ENCODE measurements at places on chromosomes 2 and 18.

DNA sequence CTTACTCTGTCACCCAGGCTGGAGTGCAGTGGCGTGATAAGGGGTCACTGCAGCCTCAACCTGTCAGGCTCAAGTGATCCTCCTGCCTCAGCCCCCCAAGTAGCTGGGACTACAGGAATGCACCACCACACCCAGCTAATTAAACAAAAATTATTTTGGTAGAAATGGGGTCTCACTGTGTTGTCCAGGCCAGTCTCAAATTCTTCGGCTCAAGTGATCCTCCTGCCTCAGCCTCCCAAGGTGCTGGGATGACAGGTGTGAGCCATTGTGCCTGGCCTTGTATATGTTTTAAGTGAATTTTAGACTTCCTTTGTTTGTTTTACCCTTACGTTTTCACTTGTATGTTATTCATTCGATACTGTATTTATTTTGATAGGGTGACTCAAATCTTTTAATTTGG lies 34.7 kb upstream of the ITSN2 start:
- no peak for DNase-seq

DNA sequence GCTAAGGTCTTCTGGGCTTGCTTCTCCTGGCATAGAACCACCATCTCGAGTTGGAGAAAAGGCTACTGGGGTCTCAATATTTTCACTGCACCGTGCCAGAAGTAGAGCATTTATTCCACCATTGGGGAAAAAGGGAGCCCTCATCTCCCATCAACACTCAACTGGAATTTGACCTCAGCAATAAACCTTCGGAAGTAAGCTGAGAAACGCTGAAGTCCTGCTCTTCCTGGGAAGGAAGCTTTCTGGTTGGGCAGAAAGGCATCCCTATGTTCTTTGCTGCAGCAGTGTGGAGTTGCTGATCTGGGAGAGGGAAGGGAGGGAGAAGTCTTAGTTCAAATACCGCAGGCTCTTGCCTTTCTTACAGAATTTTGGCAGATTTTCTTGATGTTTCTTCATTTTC lies 368.8 kb downstream of the NUP35 start:
- no peak for DNase-seq

- no peak for DNase-seq
Measured at GRCh38 chr2:172561270-172561669, 5.4 kb downstream of the PDK1 start.

DNA sequence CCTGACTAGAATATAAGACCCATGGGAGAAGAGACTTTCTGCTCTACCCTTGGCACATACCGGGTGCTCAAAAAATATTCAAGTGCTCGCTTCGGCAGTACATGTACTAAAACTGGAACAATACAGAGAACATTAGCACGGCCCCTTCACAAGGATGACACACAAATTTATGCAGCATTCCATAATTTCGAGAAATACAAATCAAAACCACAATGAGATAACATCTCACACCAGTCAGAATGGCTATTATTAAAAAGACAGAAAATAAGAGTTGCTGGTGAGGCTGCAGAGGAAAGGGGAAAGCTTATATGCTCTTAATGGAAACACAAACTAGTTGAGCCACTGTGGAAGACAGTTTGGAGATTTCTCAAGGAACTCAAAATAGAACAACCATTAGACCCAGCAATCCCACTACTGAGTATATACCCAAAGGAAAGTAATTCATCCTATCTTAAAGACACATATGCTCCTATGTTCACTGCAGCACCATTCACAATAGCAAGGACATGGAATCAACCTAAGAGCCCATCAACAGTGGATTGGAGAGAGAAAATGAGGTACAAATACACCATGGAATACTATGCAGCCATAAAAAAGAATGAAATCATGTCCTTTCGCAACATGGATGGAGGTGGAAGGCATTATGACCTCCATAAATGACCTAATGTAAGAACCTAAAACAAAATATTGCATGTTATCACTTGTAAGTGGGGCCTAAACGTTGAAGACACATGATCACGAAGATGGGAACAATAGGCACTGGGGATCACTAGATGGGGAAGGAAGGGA lies 71.6 kb upstream of the CYP1B1 start:
- peak; percentile 68 for DNase-seq

DNA sequence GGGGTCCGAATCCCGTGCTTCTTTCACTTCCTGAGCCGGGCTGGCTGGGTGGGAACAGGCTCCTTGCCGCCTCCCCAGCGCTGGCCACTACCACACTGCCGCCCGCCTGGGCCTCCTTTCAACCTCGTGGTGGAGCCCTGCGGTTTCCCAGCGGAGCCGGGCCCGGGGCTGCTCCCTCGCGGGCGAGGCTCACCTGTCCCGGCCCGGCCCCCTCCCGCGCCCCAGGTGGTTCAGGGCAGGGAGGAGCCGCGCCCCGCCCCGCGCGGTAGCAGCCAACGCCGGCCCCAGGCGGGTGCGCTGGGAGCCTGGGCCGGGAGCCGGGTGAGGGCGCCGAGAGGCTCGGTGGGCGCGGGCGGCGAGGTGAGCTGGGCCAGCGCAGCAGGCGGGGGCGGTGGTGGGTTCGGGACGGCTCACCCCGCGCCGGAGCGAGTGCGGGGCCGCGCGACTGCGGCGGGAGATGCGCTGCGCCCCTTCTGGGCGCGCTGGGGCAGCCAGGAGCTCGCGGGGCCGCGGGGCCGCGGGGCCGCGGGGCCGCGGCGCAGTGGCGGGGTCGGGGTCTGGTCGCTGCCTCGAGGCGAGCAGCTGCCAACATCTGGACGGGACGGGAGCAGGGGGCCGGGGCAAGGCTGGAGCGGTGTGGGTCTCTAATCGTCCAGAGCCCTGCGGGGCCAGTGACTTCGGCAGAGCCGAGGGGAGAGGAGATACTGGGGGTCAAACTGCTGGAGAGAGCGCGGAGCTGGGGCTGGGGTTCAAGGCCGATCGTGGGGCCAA lies at the start of gene LYPD6B:
Gene LYPD6B (plus strand): TSS at position 258 of the 771 bp plus-strand sequence. CDS start 92,250 bp downstream, outside the sequence.
- DNase-seq, result no peak

GRCh38 chr2:128405981-128406613 lies 87.4 kb upstream of the HS6ST1 start:
- DNase-seq, result no peak

DNA sequence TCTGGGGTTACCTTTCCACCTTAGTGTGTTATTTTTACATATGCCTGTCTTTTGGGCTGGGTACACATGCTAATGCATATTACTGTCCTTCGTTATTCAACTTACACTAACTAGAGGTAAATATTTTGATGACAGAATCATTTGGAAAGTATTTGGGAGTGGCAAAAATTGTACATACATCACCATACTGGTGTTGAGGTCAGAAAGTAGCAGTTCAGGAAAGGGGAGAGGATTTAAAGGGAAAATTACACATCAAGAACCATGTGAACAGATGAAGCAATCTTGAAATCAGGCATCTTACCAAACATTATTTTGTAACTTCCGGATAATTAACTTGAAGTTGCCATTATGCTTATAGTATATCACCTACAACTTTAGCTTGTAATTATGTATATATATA lies 379.7 kb downstream of the RND3 start:
- no peak for DNase-seq

DNA sequence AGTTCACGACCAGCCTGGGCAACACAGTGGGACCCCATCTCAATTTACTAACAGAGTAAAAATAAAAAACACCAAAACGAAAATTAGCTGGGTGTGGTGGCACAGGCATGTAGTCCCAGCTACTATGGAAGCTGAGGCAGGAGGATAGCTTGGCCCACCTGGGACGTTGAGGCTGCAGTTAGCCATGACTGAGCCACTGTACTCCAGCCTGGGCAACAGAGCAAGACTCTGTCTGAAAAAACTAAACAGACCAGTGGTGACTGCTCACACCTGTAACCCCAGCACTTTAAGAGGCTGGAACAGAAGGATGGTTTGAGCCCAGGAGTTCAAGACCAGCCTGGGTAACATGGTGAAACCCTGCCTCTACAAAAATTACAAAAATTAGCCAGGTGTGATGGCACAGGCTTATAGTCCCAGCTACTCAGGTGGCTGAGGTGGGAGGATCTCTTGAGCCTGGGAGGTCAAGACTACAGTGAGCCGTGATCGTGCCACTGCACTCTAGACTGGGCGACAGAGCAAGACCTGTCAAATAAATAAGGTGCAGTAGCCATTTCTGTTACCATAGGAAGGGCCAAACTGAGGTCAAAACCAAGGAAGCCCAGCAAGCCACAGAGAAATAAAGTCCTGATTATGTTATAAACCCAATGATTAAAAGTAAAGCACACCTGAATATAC lies 14.0 kb downstream of the USP34 start:
- DNase-seq, result no peak

GRCh38 chr2:208929139-208929864 lies 494.5 kb upstream of the MAP2 start:
- DNase-seq, result no peak

DNA sequence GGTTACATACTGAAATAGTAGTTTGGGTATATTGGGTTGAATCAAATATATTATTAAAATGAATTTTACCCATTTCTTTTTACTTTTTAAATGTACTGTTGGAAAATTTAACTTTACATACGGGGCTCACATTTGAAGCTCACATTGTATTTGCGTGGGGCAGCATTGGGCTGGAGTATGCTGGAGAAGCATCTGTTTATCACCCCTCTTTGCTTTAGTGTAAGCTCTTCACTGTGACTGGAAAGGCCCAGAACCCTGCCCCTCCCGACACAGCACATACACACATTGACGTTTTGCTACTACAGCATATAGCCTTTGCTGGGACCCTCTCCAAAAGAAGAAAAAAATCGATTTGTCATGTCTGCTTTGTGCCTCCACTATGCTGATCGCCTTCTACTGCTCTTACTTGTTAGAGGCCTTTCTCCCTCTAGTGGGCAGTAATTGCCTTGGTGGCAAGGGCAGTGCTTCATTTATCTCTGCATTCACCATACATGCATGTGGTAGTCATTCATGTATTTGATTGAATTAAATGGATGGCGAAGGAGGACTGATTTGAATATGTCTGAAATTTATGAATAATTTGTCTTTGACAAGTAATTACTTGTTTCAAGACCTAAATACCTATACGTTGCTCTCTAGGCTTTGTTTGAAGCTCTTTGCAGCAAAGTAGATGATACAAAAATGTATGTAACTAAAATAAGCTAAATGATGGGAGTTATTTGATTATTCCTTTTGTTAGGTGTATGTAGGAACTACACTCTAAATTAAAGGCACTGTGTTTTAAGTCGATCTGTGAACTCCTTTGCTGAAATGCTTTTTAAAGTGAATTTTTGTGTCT lies 37.4 kb downstream of the VAPA start:
- peak; percentile 60 for DNase-seq

- no peak for DNase-seq
Measured at GRCh38 chr2:174529916-174530315, 43.1 kb upstream of the GPR155 start.

- DNase-seq, result no peak
Measured at GRCh38 chr2:105383432-105384166, 15.3 kb downstream of the FHL2 start.

DNA sequence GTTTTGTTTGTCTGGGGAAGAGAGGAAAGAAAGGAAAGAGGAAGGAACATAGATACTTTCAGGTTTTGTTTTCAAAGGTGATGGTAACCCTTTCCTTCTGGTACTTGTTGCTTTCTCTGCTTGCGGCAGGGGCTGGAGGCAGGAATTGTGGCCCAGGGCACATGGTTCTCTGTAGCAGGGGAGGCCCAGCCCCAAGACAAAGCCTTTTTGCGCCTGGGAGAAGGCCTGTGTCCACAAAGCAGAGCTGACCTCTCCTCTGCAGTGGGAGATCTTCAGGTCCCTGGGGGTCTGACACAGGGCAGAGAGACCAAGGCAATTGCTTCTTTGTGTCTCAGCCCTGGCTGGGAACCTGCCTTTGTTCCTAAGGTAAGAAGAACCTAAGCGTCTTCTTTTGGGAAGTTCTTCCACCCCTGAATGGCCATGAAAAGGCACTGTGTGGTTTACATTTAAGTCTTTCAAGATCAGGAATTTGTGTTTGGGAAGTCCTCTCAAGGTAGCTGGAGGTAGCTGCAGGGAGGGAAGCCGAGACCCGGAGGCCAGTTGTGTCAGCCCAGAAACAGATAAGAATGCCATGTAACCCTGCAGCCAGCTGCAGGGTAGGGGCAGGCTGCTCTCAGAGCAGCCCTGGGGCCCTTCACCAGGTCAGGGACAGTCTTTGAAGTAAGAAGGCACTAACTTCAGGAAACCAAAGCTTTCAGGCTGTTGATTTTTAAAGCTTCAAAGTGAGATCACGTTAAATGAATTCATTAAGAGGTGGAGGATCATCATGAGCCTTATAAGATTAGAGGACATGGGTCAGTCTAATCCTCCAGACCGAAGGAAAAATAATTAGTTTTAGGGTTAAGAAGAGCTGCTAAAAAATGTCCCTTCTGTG lies 119.3 kb downstream of the STPG4 start:
- DNase-seq, result no peak

DNA sequence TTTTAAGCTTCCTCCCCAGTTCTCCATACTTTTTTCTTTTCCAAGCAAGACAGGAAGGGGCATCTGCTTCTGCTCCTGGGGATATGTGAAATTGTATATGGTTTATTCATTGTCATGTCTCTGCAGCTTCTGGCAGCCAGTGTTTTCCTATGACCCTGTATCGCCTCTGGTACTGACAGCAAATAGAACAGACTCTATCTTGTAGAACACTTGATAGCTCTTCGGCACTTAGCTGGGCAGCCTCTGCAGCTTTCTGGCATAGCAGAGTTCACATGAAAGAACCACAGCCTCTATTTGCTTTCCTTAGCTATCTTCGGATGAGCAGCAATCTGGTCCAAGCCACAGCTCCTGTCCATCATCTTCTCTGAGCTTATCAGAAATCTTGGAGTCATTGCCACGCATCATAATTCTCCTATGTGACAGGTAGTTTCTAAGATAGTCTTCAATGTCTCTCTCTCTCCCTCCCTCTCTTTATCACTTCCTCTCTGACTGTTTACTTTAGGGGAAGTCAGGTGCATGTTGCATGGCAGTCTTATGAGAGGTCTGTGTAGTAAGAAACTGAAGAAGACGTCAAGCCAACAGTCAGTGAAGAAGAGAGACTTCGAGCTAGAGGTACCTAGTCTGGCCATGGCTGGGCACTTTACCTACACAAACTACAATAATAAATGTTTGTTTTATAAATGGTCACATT lies 627.7 kb upstream of the CDH2 start:
- DNase-seq, result no peak

- no peak for DNase-seq
Measured at GRCh38 chr2:16298866-16299265, 358.5 kb downstream of the MYCN start.

DNA sequence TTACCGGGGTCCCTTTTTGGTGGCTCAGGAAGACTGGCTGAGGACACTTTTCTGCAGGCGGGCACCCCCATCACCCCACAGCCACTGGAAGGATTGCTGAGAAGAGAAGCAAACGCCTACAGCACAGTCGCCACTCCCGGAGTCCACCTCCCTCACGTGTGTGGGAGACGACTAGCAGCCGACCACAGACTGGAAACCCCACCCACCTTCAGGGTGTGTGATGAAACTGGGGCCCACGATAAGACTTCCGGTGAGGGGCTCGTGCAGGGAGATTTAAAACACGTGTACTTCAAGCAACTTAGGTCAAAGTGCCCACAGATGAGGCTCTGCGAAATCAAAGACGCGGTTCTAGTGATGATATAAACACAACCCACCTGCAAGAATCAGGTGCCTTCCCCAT lies 26.3 kb downstream of the MBP start:
- no peak for DNase-seq
